ENCODE measurements at places on chromosomes 11 and 22. TPM values are rescaled to one million over a fixed set of nuclear protein-coding genes. Genes with fewer than 3 reads are reported as not detected.

Gene CHEK2
- 7.8 TPM for polyA plus RNA-seq

DNA sequence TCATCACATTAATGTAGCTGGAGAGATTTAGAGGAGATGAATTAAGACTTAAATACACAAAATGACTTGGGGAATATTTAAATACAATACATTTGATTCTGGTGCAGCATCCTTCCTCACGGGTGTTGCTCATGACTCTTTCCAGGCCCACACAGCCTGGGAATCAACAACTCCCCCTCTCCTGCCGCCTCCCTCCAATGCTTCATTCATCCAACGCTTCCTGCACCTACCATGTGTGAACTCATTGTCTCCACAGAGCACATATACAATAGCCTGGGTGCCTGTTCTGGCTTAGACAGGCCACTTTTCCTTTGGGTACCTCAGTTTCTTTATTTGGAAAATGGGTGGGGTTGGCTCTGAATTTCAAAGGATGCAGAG lies 476.9 kb upstream of the CADM1 start:
- DNase-seq: no peak

DNA sequence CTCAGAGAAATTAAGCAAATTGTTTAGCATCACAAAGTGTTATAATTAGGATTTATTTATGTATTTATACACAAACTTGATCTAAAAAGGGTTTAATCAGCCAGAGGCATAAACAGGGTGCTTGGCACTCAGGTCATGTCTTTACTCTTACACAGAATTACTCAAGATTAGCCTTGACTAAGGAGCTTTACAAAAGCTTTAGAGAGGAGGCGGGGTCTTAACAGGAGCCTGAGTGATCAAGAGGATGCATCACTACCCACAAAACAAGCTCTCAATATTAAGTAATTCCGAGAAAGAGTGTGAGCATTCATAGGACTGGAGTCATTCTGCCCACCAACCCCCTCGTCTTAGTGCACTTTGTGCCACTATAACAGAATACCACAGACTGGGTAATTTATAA lies 103.0 kb downstream of the SPATA19 start:
- no peak for DNase-seq

Gene ROM1
- polyA plus RNA-seq: 1.1 TPM

GRCh38 chr11:67045314-67045713 lies 11.3 kb upstream of the RHOD start:
- no peak for DNase-seq

DNA sequence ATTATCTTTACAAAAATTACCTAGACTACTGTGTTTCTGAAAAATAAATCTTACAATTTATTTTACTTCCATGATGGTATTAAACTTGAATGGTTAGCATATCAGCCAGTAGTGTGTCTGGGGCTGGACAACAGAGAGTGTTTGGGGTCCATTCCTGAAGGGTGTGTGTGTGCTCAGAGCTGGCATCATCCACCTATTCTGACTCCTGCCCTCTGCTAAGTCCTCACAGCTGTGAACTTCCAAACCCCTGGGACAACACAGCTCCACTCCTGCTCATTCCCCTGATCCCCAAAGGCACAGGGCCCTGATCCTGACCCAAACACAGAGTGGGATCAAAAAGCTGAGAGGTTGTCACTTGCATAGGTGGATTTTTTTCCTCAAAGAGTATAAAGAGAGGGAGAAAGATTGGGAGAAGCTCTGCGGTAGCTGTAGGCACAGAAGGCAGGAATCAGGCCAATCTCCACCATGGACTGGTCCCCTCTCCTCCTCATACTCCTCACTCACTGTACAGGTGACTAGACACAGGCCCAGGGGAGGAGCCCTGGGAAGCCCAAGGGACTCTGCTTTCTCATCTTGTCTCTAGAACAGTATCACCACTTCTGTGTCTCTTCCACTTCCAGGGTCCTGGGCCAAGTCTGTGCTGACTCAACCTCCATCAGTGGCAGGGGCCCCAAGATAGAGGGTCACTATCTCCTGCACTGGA lies 55.7 kb upstream of the TOP3B start:
- DNase-seq: no peak

DNA sequence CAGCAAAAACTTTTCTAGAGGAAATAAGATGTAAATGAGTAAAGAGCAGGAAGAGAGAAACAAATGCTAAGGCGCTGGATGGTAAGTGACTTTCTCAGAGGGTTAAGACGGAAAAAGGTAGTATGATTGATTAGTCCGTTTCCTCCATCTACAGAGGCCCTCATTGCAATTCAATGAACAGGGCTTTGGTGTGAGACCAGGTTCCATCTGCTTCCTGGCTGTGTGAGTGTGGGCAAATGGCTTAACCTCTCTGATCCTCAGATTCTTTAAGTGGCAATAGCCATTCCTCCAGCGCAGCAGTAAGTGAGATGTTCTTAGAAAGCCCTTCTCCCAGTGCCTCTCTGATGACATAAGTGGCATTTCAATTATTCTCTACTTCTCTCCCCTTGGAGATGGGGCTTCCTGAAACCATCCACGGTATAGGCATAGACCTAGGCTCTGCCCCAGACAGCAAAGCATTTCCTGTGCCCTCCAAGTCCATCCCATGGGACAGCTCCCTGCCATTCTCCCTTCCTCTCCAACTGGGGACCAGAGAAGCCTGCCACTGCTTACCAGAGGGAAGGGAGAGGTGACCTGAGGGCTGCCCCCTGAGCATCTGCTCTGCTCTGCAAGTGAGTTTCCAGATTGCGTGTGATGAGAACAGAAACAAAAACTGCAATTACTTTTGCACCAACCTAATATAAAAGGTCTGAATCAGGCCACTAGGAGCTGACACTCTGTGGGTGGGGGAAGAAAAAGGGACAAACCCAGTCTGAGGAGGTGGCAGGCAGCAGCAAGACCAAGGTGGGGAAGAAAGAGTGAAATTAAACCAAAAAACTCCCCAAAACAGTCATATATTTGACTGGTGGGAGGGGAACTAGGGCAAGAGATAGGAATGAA lies 12.7 kb upstream of the CD44 start:
- peak; percentile 77 for DNase-seq

DNA sequence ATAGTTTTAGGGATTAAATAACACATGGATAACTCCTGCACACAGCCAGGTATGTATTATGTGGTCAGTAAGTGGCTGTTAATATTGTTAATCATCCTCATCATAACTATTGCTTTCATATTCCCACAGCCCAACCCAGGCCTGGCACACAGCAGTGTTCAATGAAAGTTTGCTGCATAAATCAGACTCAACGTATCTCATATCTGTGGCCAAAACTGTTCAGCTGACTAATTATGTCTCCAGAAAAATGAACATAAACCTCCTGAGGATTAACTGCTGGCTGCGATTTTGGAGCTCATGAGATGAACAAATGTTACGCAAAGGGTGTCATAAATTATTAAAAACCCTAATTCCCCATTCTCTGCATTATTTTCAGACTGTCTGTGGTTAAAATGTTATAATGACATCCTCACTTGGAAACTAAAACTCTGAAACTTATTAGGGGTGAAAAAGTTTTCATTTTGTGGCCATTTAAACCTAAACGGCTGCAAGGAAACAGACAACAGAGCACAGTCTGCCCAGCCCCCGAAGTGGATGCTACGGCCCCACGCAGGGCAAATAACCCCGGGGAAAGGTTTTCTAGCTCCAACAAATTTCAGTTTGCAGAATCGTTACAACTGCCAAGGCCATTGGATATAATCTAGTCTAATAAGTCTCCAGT lies 17.3 kb downstream of the ABCC8 start:
- DNase-seq: no peak

- no peak for DNase-seq
These were observed 22.1 kb upstream of the SESN3 start for GRCh38 chr11:95253141-95253540.

Gene GVQW3
- 1.9 TPM for polyA plus RNA-seq

DNA sequence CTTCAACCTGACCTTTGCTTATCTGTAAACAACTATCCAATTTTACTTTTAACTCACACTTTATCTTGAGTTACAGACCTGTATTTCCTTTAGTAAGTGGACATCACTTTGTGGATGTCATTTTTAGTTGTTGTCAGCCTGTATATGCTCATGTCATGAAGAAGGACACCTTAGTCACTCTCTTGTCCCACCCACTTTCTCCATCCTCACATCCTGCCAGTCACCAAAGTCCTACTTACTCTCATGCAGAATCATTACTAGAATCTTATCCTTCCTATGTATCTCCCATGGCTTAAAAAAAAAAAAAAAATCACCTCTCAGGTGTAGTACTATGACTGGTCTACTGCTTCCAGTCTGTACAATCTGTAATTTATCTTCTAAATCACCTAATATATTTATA lies 43.3 kb downstream of the SESN3 start:
- no peak for DNase-seq

Gene SCUBE1
- polyA plus RNA-seq: not detected

DNA sequence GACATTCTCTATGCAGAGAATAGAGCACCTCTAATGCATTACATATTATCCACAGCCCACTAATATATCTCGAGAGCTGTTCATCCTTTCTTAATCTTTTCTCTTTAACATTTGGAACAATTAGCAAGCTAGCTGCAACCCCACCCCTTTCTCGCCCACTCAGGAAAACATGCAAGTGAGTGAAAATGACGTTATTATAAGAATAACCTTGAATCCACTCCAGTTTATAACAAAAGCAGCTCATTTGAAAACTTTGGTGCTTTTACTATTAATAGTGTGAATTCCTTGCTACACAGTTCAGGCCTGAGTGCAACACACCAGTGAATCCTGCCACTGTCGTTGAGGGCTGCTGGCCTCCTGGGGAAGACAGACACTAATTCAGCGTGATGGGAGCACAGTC lies 63.3 kb upstream of the BMAL1 start:
- no peak for DNase-seq

- DNase-seq: peak; percentile 42
These were observed 34.1 kb downstream of the SERGEF start for GRCh38 chr11:17978553-17979287.
